ENCODE measurements at places on chromosomes 12 and 14. TPM values are rescaled to one million over a fixed set of nuclear protein-coding genes. Genes with fewer than 3 reads are reported as not detected.

CDH24 gene
- total RNA-seq, result 3.8 TPM

- peak overlapping the region; percentile 60 for H3K27ac ChIP-seq
- H3K27me3 ChIP-seq, result no peaks in the 10 kb centered on the region
- H3K4me1 ChIP-seq, result peaks cover 35% of the 10 kb centered on the region
- H3K36me3 ChIP-seq, result no peaks in the 10 kb centered on the region
- peak; percentile 73 for DNase-seq
- peak overlapping the region; percentile 62 for H3K4me3 ChIP-seq
Observed at GRCh38 chr14:54730156-54730961, 163.4 kb downstream of the SAMD4A start.

IFT81 gene
- total RNA-seq, result 9.5 TPM

DNA sequence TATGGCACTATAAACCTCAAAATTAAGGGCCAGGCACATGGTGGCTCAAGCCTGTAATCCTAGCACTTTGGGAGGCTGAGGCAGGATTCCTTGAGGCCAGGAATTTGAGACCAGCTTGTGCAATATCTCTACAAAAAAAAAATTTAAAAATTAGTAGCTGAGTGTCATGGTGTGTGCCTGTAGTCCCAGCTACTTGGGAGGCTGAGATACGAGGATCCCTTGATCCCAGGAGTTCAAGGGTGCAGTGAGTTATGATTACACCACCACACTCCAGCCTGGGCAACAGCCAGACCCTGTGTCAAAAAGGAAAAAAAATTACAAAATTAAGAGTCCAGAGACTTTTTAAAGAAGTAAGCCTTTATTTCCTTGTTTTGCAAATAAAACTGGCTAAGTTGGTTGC is 1.8 kb upstream of the GCN1 start:
- H3K4me1 ChIP-seq, result peaks cover 52% of the 10 kb centered on the region
- no peak overlapping the region for H3K4me3 ChIP-seq
- H3K27me3 ChIP-seq, result no peaks in the 10 kb centered on the region
- H3K36me3 ChIP-seq, result peaks cover 39% of the 10 kb centered on the region

IGF1 gene
- 1.4 TPM for total RNA-seq

Measured in GM23248 (cell line).